ENCODE measurements at places on chromosomes 5 and 9.

GRCh38 chr9:127541176-127541575 lies 70.9 kb upstream of the STXBP1 start:
- DNase-seq: no peak

- no peak for DNase-seq
Measured at GRCh38 chr9:111253742-111254437, 76.1 kb downstream of the OR2K2 start.

DNA sequence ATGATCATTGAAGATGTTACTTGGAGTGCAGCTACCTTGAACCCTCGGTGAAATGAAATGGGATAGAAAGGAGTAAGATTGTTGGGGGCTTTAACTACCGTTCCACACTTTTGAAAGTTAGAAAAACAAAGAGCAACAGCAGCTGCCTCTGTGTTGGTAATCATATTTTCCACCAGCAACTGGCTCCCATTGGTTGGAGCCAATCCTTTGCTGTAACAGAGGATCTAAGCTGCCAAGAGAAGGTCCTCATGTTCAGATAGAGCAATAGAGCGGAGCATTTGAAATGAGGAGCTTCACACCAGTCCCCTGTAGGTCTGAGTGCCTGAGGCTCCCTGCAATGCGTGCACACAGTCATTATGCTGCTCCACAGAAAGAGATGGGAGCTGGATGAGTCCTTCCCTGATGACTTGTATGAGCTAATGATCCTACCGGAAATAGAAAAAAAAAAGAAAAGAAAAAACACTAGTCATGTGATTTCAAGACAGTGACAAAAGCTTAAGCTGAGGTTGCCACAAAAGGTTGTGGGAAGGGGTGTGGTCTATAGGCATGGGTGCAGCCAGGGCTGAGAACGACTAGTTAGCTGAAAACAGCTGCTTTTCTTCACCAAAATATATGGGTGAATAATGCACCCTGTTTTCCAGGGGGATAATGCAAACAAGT lies 300.7 kb downstream of the MLLT3 start:
- DNase-seq: peak; percentile 17

DNA sequence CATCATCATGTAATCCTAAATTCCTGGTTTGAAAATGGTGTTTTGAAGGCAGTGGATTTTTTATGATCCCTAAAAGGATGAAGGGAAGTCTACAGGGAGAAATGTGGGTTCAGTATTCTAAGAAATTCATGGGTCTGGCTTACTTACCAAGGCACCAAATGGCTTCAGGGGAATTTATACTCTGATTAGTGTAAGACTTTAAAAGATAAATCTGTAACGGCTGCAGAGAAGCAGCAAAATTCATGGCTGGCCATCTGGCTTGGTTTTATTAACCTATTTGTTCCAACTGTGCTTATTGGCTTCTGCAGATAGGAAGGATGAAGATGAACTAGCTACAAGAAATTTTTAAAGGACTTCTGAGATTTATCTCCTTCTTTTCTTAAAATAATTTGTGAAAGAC lies 222.8 kb downstream of the TENT4A start:
- DNase-seq: no peak

DNA sequence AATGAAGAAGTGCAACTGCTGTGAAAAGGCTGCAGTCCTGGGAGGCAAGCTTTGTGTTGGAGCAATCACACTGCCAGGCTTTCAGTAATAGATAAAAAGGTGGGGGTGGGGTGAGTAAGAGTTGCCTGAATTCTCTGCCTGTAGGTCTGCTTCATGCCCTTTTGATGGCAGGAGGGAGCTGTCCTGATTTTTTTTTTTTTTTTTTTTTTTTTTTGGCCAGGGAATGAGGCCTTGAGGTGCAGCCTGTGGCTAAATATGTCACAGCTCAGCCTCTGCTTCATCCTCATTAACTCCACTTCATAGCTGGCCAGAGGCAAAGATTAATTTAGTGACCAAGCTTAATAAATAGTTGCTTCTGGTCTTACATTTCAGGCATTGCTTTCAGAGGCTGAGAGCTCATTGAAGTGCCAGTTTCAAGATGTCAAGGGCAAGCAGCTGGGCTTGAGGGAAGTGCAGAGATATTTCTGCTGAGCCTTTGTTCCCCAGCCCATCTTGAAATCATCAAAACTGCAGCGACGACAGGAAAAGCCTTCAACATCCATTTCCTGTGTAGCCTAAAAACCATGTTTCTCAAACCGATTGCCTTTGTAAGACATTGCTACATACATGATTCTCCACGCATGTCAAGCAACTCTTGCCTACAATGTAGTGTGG lies 134.7 kb downstream of the MACIR start:
- peak; percentile 2 for DNase-seq

DNA sequence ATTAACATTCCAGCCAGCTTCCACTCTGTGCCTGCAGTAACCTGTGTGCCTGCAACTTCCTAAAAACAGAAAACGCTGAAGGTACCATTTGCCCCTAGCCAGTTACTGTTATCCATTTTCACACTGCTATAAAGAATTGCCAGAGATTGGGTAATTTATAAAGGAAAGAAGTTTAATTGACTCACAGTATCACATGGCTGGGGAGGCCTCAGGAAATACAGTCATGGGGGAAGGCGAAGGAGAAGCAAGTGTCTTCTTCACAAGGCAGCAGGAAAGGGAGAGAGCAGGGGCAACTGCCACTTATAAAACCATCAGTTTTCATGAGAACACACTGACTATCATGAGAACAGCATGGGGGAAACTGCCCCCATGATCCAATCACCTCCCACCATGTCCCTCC lies 31.2 kb downstream of the PTCD2 start:
- no peak for DNase-seq

DNA sequence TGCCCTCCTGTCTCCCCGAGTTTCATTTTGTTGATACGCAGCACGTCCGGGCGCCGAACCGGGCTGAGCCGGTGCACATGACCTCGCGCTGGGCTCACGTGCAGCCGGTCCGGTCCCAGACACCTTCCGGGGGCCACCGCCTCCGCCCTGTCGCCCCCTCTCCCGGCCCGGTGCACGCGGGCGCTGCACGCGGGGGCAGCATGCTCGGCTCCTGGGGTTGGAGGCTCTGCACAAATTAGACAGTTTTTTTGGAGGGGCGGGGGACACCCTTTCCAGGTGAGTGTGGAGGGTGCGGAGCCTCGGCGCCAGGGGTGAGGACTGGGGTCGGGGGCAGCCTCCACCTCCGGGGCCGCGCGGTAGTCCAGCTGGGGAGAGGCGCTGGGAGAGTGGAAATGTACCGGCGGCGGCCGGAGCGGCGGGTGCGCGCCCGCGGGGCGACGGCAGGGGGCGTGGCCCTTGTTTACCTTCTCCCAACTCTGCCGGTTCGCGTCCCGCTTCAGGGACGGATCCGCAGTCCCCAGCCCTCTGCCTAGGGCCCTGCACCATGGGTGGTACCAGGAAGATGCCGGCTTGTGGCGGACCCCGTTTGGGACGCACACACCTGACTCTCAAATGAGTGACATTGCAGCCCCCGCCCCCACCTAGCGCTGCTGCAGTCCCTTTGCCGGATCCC lies 1.1 kb downstream of the JADE2 start:
- DNase-seq: peak; percentile 39

GRCh38 chr5:56985936-56986625 lies 34.2 kb upstream of the MIER3 start:
- no peak for DNase-seq

DNA sequence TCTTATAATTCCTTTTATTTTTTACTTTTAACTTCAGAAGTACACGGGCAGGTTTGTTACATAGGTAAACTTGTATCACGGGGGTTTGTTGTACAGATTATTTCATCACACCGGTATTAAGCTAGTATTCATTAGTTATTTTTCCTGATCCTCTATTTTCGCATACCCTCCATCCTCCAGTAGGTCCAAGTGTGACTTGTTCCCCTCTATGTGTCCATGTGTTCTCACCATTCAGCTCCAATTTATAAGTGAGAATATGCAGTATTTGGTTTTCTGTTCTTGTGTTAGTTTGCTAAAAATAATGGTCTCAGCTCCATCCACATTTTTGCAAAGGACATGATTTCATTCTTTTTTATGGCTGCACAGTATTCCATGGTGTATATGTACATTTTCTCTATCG lies 43.1 kb upstream of the IFNE start:
- DNase-seq: no peak

GRCh38 chr9:129290606-129291005 lies 112.5 kb upstream of the IER5L start:
- DNase-seq: no peak

GRCh38 chr9:17832812-17833211 lies 253.9 kb downstream of the SH3GL2 start:
- no peak for DNase-seq

DNA sequence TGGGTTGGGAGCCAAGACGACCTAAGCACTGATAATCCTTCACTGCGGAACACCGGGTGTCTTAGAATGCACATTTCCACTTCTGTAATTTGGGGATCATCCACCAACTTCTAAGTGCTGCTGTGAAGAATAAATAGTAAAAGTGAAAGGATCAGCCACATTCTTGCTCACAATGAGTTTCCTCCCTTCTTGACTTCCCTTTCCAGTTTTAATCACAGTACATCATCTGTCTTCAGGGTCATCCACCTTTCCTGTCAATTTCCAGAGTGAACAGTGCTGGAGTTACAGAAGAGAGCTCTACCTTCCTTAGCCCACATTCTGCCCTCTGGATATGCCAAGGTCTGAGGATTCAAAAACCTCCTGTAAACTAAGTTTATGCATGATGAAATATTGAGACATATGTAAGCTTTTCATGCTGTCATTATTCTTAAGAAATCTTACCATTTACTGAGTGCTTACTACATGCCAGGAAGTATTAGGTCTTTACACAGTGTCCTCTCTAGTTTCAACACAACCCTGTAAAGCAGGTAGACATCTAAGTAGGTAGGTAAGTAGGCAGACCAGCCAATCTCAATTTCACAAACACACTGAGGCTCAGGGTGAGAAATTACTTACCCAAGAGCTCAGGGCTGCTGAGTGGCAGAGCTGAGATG lies 105.2 kb downstream of the CDK5RAP2 start:
- no peak for DNase-seq

DNA sequence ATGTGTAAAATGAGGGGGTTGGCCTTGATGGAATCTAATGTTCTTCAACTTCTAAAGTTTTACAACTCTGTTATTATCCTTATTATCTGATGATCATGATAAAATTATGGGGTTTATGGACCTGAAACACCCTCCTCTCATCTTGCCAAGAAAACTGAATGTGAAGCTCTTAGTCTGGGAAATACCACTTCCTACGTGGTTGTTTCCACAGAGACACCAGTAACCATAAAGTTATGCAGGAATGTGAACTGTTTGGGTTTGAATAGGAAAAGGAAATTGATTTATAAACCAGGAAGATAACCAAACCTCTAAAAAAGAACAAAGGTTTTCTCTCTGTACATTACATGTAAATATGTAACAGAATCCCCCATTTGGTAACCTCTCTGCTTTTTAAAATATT lies 28.3 kb upstream of the RAI14 start:
- no peak for DNase-seq

DNA sequence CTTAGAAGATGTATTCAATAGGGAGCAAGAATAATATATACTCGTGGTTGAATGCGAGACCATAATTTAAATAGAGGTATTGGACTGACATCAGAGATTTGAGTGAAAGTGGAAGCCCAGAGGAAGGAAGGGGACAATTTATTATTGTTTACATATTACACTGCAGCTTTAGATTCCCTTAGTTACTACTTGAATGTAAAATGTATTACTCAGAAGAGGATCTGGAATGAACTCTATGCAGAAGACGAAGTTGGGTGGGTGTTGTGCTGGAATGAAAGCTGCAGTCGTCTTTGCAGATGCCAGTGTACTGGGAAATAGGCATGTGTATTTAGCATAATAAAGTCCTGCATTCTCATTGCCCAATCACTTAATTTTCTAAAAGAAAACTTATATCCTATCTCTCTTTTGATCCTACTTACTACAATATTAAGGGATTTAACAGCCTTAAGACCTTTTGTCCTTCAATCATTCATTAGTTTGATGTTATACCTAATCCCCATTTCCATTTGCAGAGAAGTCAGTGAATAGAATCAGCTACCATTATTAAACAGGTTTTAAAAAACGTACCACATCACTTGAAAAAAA lies 570.7 kb upstream of the WWC1 start:
- no peak for DNase-seq

GRCh38 chr5:169808118-169808581 lies 171.1 kb downstream of the DOCK2 start:
- no peak for DNase-seq

DNA sequence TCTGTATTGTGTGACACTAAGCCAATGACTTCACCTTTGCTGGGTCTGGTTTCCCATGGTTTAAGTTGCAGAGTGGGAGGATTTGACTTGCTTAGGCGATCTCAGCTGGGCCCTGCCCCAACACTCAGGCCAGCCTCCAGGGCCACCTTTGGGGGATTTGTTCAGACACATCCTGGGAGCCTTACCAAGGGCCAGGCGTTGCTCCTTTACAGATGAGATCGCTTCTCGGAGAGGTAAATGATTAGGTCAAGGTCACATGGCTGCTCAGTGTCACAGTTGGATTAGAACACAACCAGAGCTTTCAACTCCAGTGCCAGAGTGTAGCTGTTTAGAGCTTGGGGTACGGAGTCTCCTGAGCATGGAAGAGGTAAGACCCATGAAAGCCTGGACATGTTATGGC lies 57.5 kb downstream of the COL27A1 start:
- no peak for DNase-seq

DNA sequence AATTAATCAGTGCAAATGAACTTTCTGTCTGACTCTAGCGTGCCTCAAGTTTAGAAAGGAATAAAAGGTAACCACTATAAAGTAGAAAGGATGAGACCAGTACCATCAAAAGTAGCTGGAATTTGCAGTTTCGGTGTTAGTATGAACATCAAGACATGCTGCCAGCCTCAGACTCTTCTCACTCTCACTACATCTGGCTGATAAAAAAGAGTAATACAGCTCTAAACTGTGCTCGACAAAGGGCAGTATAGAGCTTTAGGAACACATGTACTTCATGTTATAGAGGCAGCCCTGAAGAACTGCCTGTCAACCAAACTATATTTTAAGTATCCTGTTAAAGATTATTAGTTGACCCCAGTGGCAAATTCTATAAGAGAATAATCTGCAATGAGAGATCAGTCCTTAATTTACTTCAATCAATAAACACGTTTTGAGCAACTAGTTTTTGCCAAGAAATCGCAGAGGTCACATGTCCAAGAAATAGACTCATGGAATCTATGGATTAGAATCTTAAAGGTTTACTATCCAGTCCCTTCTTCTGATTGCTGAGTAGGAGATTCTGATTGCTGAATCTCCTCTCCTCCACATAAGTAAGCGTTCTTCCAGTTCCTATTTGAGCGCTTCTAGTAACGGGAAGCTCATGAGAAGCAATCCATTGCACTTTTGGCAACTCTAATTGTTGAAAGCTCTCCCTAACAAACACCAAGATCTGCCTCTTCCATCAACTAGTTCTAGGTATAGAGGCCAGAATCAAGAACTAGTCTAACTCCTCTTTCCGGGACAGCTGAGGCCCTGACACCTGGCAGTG lies 941 bp downstream of the XPA start:
- peak; percentile 12 for DNase-seq
